Stimulated activated CD4-positive, alpha-beta T cell treated with anti-CD3 and anti-CD28 coated beads, Interleukin-15, amount 100 ng/mL, for 1 hour (primary cell): ENCODE measurements at places on chromosomes 4 and X.

DNA sequence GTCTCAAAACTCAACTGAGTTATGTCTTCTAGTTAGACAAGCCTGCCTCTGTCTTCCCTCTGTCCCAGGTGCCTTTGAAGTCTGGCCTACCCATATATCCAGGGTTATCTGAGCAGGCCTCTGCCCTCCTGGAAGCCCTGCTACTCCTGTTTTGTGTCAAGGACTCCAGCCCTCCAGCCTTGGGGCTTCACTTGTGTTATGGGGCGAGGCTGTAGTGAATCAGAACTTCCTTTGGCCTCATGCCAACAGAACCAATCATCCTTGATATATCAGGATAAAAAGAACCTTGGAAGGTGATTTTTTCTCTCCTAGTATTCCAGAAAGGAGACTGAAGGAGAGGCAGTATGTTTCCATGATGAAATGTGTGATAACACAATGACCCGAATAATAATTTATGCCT, 8.9 kb upstream of the ADGRG4 start:
- DNase-seq: no peak

DNA sequence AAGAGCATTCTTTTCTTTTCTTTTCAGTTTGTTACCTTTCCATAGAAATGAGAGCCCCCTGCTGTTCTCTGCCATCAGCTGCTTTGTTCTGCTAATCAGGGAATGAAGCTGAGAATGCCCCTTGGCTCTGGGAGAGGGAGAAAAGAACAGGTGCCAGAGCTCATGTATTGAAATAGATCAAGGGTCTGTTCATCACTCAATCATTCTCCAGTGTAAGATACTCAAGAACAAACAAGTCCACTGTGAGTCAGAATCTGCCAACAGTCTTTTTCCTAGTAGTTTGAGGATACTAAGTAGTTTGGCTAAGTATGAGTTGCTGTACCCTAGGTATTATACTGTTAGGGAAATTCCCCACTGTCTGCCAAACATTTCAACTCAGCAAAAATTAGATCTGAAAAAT, 144.3 kb downstream of the RTL3 start:
- no peak for DNase-seq

DNA sequence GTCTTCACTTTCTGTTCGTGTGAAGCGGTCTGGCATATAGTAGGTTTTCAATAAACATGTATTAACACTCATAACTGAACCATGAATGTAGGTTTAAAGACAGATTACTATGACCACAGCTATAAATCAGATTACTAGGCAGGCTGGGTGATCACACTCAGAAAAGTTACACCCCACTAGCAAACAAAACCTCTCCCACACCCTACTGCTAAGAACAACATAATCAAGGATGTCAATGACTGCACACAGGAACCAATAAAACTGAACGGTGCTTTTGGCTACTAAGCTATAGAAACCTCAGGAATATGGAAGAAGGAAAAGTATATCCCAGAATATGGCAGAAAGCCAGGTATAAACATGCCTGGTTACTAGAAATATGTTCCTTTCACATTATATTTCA, 676.9 kb downstream of the SMARCA1 start:
- DNase-seq: no peak

DNA sequence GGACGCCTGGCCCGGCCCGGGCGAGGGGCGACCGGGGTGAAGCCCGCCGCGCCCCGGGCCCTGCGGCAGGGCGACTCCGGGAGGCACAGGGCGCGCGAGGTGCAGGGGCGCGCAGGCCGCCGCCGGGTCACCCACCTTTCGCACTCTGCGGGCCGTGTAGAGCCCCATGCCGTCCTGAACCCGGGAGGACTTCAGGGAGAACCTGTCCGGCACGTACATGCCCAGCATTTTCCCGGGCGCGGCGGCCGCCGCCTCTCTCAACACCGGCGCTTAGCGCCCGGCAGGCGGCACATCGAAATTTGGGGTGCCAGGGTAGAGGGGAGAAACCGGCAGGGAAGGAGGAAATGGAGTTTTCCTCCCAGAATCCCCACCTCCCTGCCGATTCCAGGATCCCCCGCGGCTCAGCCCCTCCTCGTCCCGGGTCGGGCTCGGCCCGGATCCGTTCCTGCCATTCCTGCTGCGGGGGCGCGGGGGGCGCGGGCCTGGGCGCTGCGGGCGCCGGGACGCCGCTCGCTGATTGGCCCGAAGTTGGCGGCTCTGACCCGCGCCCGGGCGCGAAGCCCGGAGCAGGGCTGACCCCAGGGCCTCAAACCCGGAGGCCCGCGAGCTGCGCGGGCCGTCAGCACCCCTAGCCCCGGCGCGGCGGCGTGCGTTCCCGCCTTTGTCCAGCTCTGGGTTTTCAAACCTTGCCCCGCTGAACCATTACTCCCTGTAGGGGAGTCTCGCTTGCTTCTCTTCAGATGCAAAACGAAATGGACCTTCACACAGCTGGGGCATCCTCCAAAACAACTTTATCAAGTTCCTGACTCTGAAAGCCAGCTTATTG, at the start of gene PRDM5:
PRDM5 (minus strand) TSS at position 346 of the 826 bp plus-strand sequence; CDS start at position 228, 118 bp downstream.
- no peak for DNase-seq

DNA sequence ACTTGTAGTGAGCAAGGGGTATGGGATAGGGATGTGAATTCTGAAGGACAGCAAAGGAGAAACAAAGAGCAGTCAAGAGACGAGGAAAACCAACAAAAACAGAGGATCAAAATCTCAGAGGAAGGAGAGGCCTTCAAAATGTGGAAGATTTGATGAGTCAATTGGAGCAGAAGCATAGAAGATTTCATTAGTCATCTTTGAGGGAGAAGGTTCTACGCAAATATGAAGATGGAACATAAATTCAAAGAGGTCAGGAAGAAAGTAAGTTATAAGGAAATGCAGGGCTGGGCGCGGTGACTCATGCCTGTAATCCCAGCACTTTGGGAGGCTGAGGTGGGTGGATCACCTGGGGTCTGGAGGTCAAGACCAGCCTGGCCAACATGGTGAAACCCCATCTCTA, 35.4 kb downstream of the MID2 start:
- no peak for DNase-seq

- DNase-seq: peak; percentile 12
Measured at GRCh38 chrX:11792461-11793421, 34.7 kb downstream of the MSL3 start.

DNA sequence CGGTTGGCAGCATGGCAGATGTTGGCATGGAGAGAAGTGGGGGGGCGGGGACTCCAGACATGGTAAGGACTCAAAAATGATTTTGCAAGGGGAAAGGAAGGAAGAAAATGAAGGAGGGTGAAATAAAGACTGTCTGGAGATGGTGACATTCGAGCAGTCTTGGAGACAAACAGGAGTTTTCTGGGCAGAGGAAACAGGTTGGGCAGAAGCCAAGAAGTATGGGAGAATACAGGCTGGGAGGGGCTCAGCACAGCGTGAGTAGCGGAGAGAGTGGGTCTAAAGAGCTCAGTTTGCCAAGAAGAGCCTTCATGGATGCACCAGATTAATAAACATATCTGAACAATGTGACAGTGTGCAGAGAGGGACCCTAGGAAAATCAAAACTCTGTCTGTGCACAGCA, 13.3 kb upstream of the CRMP1 start:
- no peak for DNase-seq

DNA sequence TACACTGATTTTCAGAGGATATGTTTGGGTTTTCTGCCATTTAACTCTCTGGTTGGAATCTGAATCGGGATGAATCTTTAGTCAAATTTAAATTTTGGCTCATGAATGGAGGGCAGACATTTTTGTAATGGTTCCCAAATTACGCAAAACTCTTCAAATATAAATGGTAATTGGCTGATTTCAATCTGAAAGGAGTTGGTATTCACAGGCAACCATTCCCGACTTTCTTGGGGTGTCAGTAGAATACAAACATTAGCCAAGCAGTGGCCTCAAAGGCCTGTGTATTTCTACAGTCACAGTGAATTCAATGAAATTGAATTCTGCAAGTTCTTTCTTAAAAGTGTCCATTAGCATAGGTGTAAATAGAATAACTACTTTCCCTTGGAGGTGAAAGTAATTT, 668.8 kb upstream of the PRKX start:
- no peak for DNase-seq

DNA sequence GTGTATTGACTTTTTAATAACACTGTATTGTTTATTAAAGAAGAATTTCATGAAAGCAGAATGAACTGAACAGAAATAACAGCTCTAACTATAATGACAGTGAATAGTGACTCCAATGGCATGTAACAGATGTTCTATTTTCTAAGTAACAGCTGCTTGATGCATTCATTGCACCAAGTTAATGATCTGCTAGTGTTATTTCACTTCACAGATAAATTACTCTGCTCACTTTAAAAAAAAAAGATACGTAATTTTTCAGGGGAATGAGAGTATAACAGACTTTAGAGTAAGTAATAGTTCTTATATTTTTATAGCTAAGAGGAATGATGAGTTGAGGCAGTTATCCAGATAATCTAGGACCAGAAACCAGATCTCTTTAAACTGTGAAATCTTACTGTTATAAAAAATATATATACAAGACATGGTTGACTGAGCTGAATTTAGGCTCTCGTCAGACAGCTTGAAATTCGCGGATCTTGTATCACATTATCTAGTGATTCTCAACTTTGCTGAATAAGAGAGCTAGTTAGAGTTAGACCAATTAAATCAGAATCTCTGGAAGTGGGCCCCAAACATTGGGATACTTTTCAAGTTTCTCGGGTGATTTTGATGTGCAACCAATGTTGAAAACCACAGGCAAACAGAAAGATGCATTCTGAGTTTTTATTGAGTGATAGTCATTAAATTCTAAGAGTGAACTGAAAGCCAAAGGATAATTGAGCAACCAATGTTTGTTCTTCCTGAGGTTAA, 840.7 kb downstream of the DMD start:
- DNase-seq: no peak

GRCh38 chr4:30962939-30963338, 242.8 kb downstream of the PCDH7 start:
- DNase-seq: no peak
